ENCODE measurements at places on chromosomes 2 and 18.
A peak's percentile ranks its signal among the peaks of the same experiment; 100 is the strongest.

DNA sequence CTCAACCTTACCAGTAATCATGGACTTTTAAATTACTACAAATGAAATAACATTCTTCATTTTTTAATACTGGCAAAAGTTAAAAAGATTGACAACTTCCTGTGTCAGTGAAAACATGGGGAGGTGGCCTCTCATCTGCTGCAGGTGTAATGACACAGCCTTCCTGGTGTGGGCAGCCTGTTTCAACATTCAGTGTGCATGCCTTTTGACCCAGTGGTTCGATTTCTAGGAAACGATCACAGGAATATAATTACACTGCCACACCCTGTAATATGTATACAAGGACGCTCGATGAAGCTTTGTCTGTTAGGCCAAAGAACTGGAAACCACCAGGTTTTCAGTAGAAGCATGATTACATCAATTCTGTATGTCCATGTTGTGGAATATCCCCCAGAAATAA is 68.7 kb downstream of the MTHFD2 start:
- no peak for DNase-seq

- DNase-seq, result no peak
Measured at GRCh38 chr2:172808156-172808555, 72.5 kb downstream of the RAPGEF4 start.

DNA sequence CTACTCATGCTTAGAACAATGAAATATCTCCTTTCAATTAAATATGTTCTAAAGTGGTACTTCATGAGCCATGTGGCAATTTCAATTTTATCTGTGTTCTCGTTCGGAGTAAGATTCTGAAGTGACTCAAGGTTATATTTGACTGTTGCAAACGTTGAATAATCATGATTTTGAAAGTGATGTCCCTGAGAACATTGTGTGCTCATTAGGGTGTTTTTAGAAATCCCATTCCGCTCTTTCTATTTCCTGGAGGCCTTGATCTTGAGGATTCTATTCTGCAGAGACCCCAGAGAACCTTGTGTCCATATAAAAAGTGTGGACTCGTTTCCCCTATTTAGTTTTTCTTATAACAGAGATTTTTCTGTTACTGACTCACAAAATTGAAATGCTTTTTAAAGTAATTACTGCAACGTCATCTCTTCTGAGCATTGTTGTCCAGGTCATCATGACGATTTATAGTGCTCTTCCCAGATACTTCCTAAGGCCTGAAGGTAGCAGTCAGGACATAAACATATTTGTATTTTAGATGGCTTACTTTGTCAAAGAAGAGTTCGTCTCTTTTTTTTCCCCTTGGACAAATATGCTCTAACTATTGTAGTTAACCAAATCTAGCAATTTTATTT is 27.2 kb downstream of the IL1R2 start:
- no peak for DNase-seq

DNA sequence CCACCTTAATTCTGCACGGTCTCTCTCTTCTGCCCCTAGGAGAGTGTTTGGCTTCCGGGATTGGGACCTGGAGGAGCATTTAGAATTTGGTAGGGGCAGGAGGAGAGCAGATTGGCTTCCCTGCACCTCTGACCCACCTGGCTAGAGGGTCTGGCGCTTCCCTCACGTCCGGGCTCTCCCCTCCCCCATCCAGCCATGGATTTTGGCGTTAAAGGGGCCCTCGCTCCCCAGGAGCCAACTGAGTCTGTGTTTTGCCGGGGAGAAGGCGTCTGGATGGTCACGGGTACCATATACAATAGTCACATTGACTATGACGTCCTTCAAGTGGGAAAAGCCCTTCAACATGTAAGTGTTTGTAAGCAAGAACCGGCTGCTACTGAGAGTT is 6.6 kb downstream of the HOXD3 start:
- no peak for DNase-seq

DNA sequence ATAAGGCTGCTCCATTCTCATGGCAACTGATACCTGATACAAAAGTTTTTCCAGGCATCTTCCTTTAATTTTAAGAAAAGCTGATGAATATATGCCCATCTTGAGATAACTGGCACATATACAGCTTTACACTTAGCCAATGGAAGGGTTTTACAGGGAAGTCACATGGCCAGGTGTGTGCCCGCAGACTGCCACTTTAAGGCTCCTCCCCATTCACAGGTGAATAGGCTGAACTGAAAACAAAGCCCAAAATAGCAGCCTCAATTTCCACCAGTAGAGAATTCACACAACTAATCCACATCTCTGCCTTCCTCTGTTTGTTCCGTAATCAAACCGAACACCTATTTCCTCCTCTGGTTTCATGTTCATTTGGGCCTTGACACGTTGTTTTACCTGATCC is 9.8 kb upstream of the ME2 start:
- DNase-seq, result no peak

DNA sequence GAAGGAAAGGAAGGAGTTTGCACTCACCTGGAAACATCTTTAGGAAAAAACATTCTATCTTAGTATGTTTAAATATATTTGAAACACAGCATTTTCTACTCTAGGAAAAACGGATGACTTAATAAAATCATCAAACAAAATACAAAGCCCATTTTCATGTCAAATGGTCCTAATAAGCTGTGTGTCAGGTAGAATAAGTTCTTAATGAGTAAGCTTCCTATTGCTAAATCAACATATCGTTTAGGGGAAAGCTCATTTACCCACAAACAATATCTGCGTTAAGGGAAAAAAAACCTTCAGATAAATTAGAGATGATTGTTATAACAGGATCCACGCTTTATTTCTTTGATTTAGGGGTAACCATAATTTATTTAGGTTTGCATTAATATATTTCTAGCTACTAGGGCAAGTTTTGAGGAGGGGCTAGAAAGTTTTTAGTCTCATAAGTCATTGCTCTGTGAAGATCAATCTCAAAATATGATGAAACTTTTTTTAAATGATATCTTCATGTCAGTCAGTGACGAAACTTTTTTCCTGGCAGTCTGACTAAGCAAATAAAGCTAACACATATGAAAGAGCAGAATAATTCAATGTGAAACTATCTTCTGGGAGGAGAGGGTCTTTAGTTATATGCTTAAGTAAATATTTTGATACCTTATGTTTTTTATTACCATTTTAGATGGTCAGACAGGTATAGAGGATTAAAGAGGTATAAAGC is 147.1 kb downstream of the WDSUB1 start:
- no peak for DNase-seq

- no peak for DNase-seq
Measured at GRCh38 chr2:21155365-21156136, 31.8 kb downstream of the TDRD15 start.

DNA sequence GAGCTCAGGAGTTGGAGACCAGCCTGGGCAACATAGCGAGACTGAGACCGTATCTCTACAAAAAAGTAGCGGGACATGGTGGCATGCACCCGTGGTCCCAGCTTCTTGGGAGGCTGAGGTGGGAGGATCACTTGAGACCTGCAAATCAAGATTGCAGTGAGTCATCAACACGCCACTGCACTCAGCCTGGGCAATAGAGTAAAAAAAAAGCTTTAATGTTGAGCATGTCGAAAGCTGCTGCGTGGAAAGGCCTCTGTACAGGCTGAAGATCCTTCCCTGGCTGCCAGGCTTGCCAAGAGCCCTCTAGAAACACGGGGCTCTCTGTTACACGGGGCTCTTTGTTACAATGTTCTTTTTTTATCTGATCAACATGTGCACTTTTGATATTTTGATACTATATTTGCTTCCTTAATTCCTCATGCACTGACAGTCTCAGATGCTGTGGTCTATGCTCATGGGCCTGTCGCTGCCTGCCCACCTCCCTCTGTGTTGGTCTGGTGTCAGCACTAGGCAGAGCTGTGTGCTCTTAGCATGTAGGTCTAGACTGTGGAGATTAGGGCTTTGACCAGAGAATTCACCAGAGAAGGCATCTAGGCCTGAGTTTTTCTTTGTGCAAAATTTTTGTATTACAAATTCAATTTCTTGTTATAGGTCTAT is 18.7 kb downstream of the CLK1 start:
- no peak for DNase-seq

GRCh38 chr2:120394764-120395163 is 48.8 kb downstream of the INHBB start:
- DNase-seq, result no peak

DNA sequence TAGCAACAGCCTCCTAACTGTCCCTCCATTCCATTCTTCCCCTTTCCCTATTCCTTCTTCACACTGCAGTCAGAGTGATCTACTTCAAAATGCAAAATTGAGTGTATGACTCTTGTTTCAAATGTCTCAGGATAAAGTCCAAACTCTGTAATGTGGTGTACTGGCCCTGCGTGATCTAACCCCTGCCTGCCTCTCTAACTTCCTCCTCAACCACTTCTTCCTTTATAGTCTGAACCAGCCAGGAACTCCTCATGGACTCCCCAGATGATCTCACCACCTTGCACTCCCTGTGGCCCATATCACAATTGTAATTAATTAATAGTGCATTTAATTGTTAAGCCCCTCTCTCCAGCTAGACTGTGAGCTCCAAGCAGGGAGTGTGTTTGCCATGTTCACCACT is 3.1 kb upstream of the B3GNT2 start:
- DNase-seq, result peak; percentile 59
